ENCODE measurements at places on chromosomes 5 and 9.

DNA sequence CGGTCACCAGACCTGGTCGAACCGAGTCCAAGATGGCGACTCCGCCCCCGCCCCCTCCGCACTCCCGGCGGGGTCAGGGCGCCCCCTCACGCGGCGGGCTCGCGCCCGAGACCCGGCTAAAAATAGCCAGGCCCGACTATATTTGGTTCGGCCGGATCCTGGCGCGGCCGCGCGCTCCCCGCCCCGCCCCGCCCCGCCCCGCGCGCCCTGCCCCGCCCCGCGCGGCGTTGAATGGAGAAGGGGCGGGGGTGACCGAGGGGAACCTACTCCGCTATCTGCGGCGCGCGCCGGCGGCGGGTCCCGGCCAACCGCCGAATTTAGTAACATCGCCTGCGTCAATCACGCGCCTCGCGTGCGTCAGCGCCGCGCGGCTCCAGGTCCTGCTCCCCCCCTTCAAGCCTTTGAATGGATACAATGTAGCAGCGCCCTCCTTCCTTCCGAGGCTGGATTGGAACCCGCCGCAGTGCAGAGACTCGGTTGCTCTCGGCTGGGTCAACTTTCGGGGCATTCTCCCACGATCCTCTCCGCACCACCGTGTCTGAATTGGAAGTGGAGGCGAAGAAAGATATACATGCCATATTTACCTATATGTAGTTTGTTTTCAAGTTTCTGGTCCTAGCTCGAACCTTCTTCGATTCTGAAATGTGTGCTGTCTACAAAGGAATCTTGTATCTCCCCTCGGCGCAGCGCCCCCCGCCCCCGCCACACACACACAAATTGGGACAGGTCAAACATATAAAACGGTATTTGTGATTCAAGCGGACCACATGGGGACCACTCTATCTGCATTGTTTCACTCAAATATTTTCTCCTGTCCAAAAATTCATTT lies 1.6 kb upstream of the NR4A3 start:
- DNase-seq, result peak; percentile 94

DNA sequence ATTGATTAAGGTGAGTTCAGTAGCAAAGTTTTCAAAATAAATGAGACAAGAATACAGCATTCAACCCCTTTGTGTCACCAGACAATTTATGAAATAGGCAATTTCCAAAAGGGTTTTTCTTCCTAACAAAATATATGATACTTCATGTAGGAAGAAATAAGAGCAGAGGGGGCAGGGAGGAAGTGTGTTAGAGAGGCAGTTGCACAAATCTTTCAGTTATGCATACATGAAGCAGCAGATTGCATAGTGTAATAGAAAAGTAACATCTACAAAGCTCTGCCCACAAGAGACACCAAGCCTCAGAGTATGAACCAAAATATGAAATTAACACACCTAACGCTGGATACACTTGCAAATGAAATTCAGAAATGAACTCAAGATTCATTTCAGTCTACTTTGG lies 157.0 kb downstream of the DENND1A start:
- DNase-seq, result no peak

DNA sequence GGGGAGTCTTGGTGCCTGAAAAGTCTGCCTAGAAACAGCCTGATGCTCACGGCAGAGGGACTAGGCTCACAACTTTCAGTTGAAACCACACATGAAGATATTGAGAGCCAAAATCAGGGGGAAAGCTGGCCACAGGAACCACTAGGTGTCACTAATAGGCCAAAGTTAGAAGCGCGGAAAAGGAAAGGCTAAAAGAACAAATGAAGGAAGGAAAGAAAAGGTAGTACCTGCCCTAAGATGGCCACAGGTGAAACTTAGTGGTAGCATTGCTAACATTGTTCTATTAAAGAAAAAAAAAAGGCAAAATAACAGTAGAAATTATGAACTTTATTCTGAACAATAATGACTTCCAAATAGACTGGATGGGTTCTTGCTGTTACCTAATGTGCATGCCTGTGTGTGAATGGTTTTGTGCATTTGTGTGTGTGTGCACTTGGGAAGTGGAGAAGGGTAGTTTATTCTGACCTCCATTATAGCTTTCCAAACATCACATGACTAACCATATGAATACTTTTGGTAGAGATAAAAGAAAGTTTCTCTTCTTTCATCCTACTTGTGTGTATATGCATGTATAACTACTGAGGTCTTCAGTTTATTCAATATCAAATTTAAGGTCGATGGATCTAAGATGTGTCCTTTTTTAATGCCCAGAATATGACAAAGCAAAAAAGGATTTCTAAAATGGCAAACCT lies 2.1 kb upstream of the RFESD start:
- DNase-seq, result peak; percentile 31

GRCh38 chr5:73962801-73963425 lies 336.9 kb downstream of the ARHGEF28 start:
- DNase-seq, result no peak

DNA sequence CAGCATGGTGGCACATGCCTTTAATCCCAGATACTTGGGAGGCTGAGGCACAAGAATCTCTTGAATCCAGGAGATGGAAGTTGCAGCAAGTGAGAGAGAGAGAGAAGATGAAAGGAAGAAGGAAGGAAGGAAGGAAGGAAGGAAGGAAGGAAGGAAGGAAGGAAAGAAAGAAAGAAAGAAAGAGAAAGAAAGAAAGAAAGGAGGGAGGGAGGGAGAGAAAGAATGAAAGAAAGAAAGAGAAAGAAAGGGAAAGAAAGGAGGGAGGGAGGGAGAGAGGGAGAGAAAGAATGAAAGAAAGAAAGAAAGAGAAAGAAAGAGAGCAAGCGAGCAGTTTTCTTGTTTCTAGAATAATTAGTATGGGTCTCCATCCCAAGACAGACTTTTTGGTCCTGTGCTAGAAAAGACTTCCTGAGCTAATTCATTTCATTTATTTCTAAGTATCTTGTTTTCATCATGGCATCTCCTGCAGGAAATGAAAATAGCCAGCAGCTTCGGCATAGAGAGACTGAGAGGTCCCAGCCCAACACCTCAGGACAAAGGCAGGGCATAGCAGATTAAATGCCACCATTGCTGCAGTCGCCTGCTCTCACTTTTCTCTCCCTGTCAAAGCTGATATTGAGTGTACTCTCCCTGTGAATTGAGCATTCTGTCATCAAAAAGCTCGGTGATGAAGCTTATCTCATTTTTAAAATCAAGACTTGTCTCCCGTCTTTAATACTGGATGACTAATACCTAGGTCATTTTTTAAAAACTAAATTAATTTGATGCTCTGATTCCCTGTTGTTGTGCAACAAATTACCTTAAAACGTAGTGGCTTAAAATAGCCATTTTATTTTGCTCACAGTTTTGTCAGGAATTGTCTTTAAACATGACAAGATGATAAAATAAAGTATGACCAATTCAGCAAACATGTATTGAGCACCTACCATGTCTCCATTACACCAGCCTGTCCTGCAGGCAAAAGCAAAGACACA lies 91.8 kb upstream of the ADRA1B start:
- no peak for DNase-seq

DNA sequence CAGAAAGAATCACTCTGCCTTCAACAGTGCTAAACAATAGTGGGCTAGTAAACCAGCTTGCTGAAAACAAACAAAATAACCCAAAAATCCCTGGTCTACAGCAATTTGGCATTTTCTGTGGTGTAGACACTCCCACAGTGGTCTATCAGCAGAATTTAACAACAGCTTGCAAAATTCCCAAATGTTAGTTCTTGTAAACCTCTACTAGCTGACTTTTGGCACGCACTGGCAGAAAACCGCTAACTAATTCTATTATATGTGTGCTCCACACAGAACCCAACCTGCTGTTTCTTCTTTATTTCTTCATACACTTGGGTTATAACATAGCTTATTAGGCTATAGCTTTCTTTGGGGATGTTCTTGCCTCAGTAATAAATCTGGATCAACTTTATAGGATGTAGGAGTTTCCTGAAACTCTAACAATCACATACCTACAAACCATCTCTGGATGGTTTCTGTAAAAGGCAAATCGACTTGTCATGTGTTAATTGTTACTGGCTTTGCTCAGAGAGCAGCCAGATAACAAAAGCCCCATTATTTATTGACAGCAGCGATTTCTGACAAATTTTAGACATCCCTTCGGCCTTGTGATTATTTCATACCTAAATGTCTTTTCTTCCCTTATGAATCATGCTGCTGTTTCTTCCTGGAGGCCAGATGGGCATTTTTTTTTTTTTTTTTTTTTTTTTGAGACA lies 82.7 kb upstream of the NAA35 start:
- no peak for DNase-seq

- no peak for DNase-seq
These were observed 212.4 kb downstream of the RFK start for GRCh38 chr9:76181781-76182180.

GRCh38 chr9:120767451-120767850 lies 25.8 kb downstream of the FBXW2 start:
- no peak for DNase-seq

DNA sequence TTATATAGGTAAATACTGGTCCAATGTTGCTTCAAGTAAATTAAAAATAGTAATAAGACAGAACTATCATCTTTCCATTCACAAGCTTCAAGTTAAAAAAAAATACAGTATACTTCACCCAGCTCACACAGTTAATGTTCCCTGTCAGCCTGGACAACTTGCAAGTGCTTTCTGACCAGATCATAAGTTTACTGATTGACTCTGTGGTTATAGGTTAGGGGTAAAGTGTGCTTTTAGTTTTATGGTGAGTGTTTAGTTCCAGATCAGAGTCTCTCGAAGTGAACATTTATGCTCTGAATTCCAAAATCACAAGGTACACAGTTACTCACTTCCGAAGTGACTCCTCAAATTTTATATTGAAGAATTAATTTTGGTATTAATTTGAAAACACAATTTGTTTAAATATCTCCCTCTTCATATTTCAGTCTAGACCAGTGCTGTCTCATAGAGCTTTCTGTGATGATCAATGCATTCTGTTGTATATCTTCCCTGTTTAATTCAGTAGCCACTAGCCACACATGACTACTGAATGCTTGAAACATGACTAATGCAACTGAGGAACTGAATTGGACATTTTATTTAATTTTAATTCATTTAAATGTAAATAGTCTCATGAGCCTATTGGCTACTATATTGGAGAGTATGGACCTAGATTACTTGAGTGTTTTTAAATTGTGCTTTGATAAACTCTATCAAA lies 90.7 kb downstream of the MEF2C start:
- DNase-seq, result no peak

DNA sequence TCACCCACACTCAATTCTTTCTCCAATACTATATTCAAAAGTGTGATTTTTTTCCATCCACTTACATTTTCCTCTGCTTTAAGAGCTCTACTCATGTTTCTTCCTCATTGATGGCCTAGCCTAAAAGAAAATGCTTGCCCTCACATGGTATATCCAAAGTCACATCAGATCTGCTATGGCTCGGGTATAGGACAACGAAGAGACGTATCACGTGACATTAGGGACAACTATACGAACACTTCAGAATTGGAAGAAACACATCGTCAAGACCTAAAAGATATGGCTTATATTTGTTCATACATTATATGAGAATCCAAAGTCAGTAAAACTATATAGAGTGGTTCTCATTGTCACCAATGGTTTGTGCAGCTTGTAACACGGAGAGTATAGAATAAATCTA lies 8.2 kb upstream of the ISL1 start:
- DNase-seq, result no peak

DNA sequence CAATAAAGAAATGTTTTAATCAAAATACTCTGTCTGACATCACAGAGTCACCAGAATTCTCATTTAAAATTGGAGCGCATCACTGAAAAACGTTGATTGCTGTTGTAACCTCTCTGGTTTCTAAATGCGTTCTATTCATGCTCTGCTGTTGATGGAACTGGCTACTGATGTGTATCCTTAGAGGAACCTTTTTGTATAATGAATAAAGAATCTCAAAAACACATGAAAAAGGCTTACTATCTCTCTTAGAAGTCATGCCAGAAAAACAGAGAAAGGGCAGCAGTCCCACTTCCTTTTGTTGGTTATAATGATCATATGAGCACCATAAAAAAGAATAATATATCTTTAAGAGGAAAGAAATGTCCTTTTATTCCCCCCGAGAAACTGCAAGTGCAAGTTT lies 615.5 kb downstream of the TLE1 start:
- DNase-seq, result no peak

GRCh38 chr5:151079838-151080612 lies 809 bp downstream of the TNIP1 start:
- DNase-seq, result peak; percentile 3

GRCh38 chr9:35842795-35843194 lies 13.8 kb downstream of the TMEM8B start:
- no peak for DNase-seq

DNA sequence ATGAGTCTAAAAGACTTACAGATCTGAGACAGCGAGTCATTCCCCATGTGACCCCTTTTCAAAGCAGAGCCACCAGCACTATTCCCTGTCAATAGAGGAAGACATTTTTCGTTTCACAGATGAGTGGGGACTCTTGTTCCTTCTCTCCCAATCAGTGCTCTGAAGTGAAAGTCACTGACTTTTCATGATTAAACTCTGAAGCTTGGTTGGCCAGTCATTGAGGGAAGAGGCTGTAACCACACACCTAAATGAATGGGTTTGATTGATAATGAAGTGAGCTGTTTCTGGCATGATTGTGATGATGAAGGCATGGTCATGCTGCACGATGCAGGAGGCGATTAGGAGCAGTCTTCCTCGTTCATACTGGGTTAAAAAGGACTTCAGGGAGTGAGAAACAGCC lies 171.9 kb downstream of the ZNF462 start:
- no peak for DNase-seq

- DNase-seq, result no peak
These were observed 358.9 kb upstream of the PCSK5 start for GRCh38 chr9:75531588-75531987.

DNA sequence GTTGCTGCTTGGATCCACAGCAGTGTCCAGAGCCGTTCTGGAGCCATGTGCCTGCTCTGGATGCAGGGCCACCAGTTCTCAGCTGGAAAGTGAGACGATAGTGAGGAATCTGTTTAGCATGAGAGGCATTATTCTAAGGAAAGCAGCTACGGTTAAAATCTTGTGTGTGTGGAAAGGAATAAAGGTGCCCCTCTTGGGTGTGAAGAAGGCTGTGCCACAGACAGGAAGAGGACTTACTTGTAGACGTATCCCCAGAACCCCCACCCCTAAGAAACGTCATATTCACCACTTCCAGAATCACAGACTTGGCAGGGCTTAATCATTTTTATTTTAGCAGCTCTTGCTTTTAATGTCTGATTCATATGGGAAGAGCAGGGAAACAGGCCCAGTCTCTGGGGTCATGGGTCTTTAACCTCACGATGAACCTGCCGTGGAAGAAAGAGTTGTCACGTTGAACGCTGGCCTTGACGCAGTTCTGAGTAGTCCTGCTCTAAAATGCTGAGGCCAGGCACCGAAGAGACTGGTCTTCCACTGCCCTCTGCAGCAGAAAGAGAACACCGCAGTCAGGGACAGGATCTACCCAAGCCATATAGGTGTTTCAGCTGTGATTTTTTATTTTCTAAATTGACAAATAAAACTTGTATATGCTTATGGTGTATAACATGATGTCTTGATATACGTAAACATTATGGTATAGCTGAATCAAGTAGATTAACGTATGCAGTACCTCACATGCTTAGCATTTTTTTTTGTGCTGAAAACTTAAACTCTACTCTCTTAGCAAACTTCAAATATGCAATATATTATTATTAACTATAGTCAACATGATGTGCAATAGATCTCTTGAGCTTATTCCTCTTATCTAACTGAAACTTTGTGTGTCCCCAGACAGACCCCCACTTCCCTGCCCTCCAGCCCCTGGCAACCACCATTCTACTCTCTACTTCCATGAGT lies 38.8 kb downstream of the CARTPT start:
- peak; percentile 70 for DNase-seq

- DNase-seq, result peak; percentile 78
These were observed 39.6 kb upstream of the SLC6A19 start for GRCh38 chr5:1161833-1162229.

- no peak for DNase-seq
These were observed 300.8 kb downstream of the OSTF1 start for GRCh38 chr9:75389101-75389500.
